Esophagus squamous epithelium (tissue), 5 donors: ENCODE measurements at places on chromosomes 5 and 9.

GRCh38 chr5:83517072-83517687, 45.6 kb downstream of the VCAN start:
- DNase-seq = no peak

GRCh38 chr5:12467799-12468198, 563.6 kb upstream of the CTNND2 start:
- no peak for DNase-seq

DNA sequence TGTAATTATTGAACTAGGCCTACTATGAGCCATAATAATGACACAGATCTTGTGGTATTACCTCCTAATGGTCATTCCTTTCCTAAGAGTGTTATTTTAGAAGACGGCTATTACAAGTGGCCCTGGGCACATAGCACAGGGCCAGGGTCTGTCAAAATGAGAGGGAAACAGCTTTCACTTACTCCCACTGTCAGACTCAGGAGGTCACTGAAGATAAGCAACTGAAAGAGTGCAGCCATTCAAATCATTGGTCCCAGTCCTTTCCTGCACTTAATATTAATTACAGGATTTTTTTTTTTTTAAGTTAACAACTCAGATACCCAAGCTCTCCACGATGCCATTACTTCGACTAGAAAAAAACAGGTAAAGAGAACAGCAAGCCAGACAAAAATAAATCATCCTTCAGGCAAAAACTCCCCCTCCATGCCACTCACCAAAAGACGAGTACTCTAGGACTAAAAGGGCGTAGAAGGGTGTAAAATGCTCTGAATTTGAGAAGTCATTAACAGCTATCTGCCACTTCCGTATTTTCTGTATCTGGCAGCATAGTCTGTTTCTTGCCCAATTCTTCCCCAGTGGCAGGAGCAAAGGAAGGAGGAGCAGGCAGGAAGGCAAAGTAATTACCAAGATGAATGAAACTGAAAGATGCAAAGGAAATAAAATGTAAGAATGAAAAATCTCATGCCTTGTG, 87.4 kb downstream of the ZNF608 start:
- DNase-seq = no peak

GRCh38 chr5:6875376-6875775, 162.1 kb downstream of the TENT4A start:
- no peak for DNase-seq

DNA sequence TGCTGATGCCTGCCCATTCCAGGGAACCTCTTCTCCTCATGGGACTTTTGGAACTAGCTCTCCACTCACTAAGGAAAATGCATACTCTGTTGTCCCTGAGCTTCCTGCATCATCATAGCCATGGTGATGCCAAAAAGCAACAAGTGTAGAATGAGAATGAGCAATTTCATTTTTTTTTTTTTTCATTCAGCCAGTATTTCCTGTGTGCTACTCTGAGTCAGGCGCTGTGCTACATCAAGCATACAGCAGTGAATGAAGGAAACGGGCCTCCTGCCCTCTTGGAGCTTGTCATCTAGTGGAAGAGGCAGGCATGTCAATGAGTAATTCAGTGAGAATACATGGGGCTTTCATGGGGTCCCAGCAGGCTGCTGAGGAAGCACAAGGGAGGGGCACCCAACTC, 483.1 kb downstream of the BNC2 start:
- no peak for DNase-seq

GRCh38 chr9:96219026-96219899, 82.7 kb downstream of the HSD17B3 start:
- DNase-seq = no peak

DNA sequence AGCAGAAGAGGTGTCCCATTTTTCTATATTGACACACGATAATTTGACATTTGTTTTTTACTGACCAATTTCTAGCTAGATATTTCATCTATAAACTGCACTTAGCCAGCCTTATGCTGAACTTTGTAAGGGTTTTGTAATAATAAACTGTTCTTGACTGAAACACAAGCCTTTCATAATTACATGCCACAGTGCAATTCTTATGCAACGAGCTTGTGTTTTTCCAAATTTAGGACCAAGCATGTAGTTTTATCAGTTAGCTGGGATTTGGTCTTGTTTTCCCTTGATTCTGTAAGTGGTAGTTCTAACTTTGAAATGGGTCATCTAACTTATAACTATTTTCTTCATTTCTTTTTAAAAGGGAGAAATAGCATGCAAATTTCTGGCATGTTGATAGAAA, 1.3 kb upstream of the LURAP1L start:
- DNase-seq = no peak

- peak; percentile 1 for DNase-seq
Measured at GRCh38 chr5:142364251-142365145, 39.7 kb upstream of the SPRY4 start.

- no peak for DNase-seq
Measured at GRCh38 chr9:86707932-86708510, 239.3 kb downstream of the GAS1 start.

DNA sequence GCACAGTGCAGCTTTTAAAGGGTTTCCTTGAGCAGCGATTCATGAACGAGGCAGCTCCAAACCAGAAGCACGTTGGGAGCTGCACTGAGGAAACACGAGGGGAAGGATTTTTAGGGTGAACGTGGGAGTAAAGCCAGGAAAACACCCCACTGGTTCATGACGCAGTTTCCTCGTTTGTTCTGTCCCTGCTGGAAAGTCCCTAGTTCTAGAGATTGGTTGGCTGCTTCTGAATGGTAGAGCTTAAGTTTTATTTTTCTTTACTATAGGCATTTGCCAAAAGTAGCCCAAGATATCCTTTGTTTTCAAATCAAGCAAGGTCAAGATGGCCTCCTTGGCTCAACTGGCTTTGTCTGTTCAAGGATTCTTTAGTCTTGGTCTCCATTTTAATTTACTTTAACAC, 116.5 kb upstream of the CACNA1B start:
- no peak for DNase-seq

DNA sequence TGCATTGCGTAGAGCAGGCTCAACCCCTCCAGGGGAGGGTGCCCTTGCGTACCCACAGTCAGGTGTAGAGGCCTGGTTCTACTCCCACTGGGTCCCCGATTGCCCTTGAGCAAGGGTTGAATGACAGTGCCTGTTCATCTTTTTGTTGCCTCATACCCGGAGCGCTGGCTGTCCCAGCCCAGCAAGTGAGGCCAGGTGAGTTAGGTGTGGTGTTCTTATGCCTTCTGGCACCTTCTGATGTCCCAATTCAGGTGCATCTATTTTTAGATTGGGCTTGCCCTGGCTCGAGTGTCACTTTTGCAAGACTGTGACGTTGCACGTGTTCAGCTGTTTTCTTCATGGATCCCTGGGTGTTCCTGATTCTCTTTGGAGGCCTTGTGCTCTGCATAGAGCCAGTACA, 257.8 kb downstream of the GOLPH3 start:
- DNase-seq = no peak

DNA sequence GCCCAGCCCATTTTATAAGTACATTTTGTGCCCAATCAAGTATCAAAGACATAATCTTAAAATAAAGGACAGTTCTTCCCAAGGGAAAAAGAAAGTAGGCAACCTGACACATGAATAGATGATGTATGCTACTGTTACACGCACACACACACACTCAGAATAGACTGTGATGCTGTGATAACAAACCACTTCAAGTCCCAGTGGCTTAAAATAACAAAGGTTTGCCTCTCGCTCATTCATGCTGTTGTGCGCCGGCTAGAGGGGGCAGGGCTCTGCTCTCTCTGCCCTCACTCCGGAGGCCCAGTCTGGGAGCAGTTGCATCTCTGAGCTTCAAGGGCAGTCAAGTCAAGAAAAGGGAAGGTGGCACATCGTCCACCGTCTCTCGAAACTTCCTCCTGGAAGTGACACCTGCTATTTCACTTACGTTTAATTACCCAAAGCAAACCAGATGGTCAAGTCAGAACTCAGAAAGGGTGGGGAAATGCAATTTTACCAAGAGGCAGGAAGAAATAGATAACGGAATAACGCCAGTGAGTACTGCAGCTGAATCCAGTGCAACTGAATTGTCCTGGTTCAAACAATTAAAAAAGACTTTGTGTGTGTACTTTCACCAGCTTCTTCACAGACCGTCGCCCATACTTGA, 43.3 kb downstream of the ANKRD33B start:
- no peak for DNase-seq

DNA sequence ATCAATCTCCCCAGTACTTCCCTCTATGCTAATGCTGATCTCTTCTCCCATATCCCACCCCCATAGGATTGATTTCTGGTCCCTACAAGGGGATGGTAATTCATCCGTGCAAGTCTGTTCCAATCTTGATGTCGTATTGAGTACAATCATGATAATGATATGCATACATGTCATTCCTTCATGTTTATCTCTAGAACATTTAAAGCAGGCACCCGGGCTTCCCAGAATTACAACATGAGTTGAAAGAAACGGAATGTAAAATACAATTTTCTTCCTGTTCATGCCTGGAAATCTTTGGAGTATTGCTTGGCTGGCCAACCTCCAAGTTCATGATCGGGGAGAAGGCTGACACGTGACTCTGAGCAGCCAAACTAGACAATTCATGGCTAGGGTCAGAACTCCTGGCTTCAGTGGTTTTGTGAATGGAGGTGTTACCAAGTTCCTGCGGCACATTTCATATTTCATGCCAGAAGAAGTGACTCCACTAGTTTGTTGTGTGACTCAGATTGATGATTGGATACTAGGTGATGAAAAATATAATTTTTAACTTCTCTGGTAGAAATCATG, 66.6 kb downstream of the C9orf152 start:
- DNase-seq = no peak

DNA sequence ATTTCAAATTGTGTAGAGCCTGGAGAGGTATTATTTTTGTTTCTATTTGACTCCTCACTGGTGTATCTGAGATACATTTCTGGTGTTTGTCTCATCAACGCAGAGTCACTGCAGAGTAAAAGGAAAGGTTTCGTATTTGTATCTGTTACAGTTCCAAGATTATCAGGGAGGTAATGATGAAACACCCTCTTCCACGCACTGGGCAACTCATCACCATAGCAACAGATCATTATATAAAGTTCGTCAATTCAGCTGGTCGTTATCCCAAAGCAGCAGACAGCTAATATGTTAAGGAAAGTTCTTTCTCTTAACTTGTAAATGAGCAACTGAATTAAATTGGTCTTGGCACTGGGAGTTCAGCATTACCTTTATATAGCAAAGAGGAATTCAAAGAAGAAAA, 513.5 kb downstream of the MTRR start:
- no peak for DNase-seq

DNA sequence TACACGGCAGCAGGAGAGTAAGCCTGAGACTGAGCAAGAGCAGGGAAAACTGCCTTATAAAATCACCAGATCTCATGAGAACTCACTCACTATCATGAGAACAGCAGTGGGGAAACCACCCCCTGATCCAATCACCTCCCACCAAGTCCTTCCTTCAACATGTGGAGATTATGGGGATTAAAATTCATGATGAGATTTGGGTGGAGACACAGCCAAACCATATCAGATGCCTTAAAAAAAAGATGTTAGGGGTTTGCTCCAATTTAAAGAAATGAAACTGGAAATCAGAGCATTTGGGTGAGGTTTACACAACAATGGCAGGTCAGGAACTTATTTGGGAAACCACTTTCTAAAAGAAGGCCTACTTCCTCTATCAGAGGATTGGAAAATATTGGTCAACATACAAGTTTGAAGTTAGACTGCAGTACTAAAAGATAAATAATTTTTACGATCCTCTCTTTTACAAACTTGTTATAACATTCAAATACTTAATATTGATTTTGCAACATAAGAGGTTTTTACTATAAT, 105.1 kb downstream of the FBN2 start:
- no peak for DNase-seq

- no peak for DNase-seq
Measured at GRCh38 chr5:93358176-93358575, 222.8 kb downstream of the NR2F1-AS1 start.

- DNase-seq = peak; percentile 85
Measured at GRCh38 chr5:90529194-90529938, at the start of gene LYSMD3. LYSMD3 (minus strand) TSS chr5:90529584; CDS start chr5:90525289, 4,295 bp downstream.

DNA sequence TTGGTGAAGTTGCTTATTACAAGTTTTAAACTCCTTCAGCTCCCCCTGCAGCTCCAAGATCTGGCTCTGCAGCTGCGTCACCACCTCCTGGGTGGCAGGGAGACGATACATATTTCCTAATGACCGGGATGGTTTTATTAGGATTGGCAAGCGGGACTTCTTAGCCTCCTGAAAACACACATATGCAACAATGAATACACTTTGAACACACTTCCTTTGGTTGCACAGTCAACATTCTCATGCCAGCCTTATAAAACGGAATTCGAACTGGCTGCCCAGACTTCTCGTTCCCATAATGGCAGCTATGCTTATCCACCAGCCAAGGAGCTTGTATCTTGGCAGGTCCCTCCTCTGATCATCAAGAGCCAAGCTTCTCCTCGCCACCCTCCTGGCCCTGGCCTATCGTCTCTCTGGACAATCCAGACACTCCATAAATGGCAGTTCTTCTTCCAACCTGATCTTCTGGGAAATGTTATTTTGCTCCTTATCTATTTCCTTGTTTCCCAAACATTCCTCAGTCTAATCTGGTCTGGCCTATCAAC, 131.9 kb downstream of the CDK5RAP2 start:
- no peak for DNase-seq

- DNase-seq = no peak
Measured at GRCh38 chr9:107453479-107453878, 36.1 kb downstream of the KLF4 start.

GRCh38 chr9:112754578-112754977, 4.0 kb downstream of the SNX30 start:
- no peak for DNase-seq

DNA sequence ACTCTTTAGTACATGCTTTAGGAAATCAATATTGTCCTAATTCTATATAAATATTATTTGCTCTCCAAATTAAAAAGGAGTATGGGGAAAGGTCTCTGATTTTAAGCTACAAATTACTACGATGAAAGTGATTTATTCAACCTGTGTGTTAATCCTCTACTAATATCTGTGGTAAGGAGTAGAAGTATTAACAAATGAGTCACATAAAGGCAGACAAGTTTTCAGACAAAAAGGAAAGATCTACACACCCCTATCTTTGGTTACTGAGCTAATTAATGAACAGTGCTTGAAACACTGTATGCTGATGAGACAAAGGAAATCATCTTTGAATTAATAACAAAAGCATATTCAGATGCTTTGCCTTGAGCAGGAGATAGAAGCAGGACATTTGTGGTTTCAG, 15.9 kb downstream of the LOX start:
- DNase-seq = no peak
